ENCODE measurements at places on chromosomes 7 and 10.

GRCh38 chr7:133688483-133689239 lies 435.8 kb downstream of the EXOC4 start:
- DNase-seq, result no peak

DNA sequence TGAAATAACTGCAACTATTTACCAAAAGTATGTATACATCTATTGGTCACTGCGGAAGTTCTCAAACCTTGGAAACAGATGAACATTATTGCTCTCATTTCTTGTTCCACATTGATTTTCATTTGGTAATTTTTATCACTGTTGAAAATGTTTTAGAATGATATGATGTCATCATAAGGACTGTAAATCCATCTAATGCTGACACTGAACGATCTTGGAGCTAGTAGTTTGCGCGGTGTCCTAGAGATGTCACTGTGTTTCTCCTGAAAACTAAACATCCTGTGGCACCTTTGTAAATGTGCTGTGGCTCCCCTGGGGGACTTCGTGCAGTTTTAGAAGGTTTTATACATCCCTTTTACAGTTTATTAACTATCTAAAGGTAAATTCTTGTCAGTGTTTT lies 73.5 kb downstream of the DNAJB9 start:
- no peak for DNase-seq

DNA sequence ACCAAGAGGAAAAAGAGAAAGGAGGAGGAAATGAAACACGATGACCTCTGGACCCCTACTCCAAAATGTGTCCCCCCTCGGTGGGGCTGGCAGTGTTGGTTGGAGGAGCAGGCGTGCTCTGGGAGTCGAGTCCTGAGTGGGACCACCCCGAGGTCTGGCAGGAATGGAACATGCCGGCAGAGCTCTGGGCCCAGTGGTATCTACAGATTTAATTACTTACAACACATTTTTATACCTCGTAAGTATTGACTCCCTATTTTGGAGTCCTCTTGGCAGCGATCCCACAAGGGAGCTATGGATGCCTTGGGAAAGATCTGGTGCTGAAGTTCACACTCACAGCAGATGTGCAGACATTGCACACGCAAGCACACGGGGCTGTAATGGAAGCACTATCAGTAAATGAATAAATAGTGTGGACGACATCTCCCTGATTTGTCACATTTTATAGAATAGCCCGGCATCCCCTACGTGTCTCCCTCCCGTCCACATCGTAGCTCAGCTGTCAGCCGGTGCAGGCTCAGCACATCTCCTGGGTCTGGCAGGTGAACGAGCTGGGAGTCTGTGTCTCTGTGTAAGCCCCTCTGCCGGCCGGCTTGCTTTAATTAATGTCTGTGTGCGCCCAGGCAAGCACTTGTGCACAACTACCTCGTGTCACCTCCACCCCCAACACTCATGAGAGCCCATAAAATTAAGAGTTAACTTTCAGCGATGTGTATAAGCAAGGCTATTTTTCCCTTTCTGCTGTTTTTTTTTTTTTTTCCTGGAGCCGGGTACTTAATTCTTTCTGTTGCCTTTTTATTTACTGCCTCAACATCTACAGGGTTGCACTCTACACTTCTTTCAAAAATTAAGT lies 603.2 kb downstream of the LRMDA start:
- no peak for DNase-seq

DNA sequence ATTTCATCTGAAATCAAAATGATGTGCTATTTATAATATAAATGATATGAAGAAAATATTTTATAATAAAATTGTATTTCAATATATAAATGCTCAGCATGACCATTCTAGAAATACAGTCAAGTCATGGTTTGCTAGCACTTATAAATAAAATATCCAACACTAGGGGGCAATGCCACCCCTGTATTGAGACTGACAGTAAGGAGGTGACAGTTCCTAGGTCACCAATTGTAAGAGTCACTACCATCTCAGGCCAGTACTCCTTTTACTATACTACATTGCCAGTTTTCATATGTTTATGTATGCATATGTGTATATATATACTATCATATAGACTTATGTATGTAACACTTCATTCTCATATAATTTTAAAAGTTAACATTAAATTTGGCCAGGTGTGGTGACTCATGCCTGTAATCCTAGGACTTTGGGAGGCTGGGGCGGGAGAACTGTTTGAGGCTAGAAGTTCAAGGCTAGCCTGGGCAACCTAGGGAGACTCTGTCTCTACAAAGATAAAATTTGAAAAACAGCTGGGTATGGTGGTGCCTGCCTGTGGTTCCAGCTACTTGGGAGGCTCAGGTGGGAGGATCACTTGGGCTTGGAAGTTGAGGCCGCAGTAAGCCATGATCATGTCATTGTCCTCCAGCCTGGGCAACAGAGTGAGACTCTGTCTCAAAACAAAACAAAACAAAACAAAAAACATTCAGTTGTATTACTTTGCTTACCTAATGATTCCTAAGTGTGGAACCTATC lies 2.4 kb upstream of the CNOT4 start:
- no peak for DNase-seq

DNA sequence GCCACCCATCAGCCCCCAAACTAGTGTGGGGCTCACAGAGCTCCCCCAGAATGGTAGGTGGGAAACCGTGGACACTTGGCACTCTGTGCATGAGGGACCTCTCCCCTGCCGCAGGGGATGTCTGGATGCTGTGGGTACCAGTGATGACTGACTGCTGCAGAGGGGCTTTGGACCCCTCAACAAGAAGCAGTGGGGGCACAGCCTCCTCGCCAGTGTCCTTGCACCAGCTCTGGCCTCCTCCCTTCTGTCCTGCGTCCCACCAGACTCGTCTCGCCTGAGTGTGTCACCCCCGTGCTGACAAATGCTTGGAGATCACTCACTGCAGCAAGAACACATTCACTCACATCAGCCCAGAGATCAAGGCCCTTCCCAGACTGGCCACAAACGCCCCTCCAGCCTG lies 37.3 kb upstream of the R3HCC1L start:
- no peak for DNase-seq
